Lung (tissue), 17 donors: ENCODE measurements at places on chromosomes 16 and 17. TPM values are rescaled to one million over a fixed set of nuclear protein-coding genes. Genes with fewer than 3 reads are reported as not detected.

Gene CES5A
- polyA plus RNA-seq, result not detected

Gene HAS3
- 5.1 TPM for polyA plus RNA-seq

Gene TM4SF5
- not detected for polyA plus RNA-seq

Gene TBC1D3I
- 0.39 TPM for polyA plus RNA-seq

DNA sequence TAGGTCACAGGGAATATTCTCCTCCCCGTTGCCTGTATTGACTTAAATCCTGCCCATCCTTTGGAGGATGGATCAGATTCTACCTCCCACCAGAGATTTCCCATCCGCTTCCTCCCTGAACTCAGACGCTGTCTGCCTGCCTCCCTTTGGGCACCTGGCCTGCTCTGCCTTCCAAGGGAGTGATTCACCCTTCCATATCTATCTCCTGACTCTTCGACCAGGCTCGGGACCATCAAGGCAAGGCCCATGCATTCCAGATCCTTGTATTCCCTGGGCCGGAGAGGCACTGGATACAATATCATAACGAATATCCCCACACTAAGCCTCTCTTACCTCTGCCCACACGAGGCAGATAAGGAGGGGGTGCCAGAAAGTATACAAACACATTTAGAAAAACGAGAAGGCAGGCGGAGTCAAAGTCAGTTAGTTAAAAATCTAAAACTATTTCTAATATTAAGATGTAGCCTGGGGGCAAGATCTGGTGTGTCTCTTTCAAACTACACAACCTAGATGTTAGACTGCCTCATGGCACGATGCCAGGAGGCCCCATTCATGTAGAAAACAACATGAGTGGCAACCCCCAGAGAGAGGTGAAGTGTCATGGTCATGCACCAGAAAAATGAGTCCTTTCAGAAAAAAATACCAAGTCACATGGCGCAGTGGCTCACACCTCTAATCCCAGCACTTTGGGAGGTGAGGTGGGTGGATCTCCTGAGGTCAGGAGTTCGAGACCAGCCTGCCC, 9.2 kb downstream of the PMP22 start:
- H3K36me3 ChIP-seq, result peaks cover 30% of the 10 kb centered on the region
- H3K27ac ChIP-seq, result peak overlapping the region; percentile 57
- DNase-seq, result no peak
- no peaks in the 10 kb centered on the region for H3K27me3 ChIP-seq
- peaks cover 8% of the 10 kb centered on the region for H3K4me1 ChIP-seq

DNA sequence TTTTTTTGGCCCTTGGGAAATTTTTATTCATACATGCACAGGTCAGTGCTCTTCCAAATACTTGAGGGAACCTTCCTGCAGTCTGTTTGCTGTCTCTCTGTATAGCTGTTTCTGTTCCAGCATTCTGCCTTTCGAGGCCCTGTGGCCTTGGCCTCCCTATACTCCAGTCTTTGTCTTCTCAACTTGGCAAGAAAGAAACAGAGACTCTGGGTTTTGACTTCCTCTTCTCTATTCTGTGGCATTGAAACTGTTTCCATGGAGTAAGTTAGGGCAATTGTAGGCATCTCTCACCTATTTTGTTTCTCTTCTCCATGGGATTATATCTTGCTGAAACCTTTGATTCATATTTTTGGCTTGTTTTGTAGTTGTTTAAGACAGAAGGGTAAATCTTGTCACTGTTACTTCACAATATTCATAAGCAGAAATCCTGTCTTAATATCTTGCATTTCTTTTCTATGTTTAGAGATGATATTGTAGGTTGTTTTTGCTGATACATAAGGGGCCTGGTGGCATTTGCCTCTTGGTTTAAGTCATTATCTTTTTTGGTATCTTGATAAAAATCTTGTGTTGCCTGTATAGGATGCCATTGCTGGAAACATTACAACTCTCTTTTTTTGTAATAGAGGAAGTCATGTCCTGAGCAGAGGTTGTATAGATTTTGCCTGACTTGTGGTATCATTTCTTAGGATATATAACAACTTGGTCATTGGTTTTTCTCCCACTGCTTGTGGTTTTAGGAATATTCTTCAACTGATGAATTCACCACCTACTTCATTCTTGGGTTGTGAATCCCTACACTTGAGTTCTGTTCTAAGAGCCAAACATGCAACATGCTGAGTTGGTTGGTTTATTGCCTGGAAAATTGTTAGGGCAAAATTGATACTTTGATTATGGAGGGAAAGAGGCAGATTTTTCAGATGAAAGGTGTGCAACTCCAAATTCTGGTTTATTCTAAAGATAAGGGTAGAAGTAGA, 168.6 kb downstream of the FTO start:
- H3K4me1 ChIP-seq, result no peaks in the 10 kb centered on the region
- DNase-seq, result no peak
- no peak overlapping the region for H3K4me3 ChIP-seq
- H3K36me3 ChIP-seq, result peaks cover 1% of the 10 kb centered on the region
- no peak overlapping the region for H3K27ac ChIP-seq
- no peaks in the 10 kb centered on the region for H3K27me3 ChIP-seq

DNA sequence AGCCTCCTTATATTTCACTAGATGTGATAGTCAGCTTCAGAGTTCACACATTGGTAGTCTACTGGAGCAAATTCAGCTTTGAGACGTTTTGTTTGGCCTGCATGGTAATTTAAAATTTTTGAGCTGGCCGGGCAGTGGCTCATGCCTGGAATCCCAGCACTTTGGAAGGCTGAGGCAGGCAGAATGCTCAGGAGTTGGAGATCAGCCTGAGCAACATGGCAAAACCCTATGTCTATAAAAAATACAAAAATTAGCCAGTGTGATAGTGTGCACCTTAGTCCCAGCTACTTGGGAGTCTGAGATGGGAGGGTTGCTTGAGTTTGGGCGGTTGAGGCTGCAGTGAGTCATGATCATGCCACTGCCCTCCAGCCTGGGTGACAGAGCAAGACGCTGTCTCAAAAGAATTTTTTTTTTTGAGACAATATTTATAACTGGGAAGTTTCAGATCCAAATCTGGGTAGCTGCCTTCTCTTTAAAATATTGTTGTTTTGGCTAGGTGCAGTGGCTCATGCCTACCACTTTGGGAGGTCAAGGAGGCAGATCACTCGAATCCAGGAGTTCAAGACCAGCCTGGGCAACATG, 4.8 kb upstream of the BLMH start:
- no peaks in the 10 kb centered on the region for H3K4me1 ChIP-seq
- DNase-seq, result no peak
- no peaks in the 10 kb centered on the region for H3K27me3 ChIP-seq
- no peaks in the 10 kb centered on the region for H3K36me3 ChIP-seq
- no peak overlapping the region for H3K4me3 ChIP-seq

- no peak for DNase-seq
- H3K27me3 ChIP-seq, result no peaks in the 10 kb centered on the region
- H3K4me3 ChIP-seq, result no peak overlapping the region
- H3K27ac ChIP-seq, result no peak overlapping the region
- H3K4me1 ChIP-seq, result peaks cover 33% of the 10 kb centered on the region
Measured at GRCh38 chr17:2140683-2141082, 85.8 kb downstream of the HIC1 start.

GRCh38 chr17:45852535-45853297, 8.0 kb downstream of the SPPL2C start:
- peak; percentile 71 for DNase-seq
- H3K36me3 ChIP-seq, result no peaks in the 10 kb centered on the region
- H3K27me3 ChIP-seq, result peaks cover 4% of the 10 kb centered on the region
- no peak overlapping the region for H3K27ac ChIP-seq

DNA sequence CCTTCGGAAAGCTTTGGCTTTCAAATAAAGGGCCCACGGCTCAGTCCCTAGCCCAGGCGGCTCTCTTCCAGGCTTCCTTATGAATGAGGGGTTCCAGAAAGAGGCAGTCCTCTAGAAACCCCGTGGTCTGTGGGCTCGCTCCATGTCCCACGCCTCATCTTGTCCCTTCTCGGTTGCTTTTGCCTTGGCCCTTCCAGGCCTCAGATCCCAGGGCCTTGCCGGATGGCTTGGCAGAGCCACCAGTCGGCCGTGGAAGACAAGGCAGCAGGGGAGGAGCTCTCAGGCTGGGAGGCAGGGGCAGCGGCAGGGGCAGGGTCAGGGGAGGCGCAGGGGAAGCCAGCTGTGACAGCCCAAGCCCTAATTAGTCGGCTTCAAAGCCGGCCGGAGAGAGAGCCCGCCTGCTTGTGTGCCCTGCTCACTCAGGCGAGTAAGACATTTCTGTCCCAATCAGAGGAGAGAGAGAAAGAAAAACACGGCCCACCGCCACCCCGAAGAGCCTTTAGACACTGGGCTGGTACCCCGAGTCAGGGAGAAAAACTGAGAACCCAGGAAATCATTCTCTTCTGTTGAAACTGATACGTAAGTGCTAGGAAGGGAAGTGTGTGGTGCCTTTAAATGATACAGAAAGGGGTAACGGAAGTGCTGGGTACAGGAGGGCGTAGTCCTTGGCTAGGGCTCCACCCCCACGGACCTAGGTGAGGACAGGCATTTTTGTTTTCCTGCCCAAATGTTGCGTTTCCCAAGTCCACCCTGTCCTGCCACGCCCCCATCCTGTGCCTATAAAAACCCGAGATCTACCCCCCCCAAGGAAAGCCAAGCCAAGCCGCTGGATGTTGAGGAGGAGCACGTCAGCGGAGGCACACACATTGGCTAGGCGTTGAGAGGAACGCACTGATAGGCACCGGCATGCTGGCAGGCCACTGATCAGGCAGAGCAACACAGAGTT, 27.8 kb upstream of the MEIOC start:
- no peak overlapping the region for H3K4me3 ChIP-seq
- H3K27me3 ChIP-seq, result no peaks in the 10 kb centered on the region
- H3K36me3 ChIP-seq, result no peaks in the 10 kb centered on the region
- H3K27ac ChIP-seq, result peak overlapping the region; percentile 56
- peak; percentile 86 for DNase-seq
- H3K4me1 ChIP-seq, result no peaks in the 10 kb centered on the region

DNA sequence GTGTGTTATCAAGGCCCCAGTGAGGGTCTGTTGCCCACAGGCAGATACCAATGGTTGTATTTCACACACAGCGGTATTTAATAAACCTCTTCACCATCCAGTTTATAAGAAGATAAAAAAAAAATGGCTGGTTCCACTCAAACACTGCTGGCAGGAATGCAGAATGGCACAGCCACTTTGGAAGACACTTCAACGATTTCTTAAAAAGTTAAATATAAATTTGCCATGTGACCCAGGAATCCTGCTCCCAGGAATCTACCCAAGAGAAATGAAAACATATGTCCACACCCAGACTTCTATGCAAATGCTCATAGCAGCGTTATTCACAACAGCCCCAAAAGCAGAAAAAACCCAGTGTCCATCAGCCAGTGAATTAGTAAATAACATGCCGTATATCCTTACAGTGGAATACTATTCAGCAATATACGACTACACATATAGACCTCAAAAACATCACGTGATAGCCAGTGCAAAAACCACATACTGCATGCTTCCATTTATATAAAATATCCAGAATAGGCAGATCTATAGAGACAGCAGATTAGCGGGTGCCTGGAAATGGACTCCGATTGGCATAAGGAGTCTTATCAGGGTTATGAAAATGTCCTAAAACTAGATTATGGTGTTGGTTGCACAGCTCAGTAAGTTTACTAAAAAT, 38.7 kb downstream of the XYLT1 start:
- H3K36me3 ChIP-seq, result no peaks in the 10 kb centered on the region
- no peaks in the 10 kb centered on the region for H3K4me1 ChIP-seq
- no peak overlapping the region for H3K4me3 ChIP-seq
- H3K27ac ChIP-seq, result no peak overlapping the region

GRCh38 chr17:19900809-19901208, 33.1 kb upstream of the ULK2 start:
- H3K27me3 ChIP-seq, result no peaks in the 10 kb centered on the region
- no peaks in the 10 kb centered on the region for H3K4me1 ChIP-seq
- no peak overlapping the region for H3K27ac ChIP-seq
- H3K36me3 ChIP-seq, result peaks cover 13% of the 10 kb centered on the region
- no peak for DNase-seq

GRCh38 chr17:59257101-59257500, 36.8 kb downstream of the GDPD1 start:
- H3K27me3 ChIP-seq, result no peaks in the 10 kb centered on the region
- H3K36me3 ChIP-seq, result no peaks in the 10 kb centered on the region

DNA sequence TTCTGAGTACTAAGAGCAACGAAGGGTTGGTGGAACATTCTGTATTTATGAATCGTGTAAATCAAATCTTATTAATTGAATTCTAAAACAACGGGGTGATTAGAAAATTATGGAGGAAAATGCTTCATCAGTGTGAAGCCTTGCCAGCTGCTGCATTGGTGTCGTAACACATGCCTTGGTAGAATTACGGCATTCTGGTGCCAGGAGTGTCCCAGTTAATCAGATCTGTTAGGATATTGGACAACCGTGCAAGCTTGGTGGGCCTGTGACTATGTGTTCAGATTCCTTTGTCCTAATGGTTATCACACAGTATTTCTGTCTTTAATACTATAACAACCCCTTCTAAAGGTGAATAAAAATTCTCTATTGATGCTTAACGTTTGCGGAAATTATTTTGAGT, 44.2 kb upstream of the TANC2 start:
- H3K27me3 ChIP-seq, result no peaks in the 10 kb centered on the region
- no peak overlapping the region for H3K4me3 ChIP-seq
- H3K36me3 ChIP-seq, result no peaks in the 10 kb centered on the region
- H3K4me1 ChIP-seq, result peaks cover 5% of the 10 kb centered on the region

GRCh38 chr17:68458260-68459036, 1.2 kb upstream of the WIPI1 start:
- no peaks in the 10 kb centered on the region for H3K36me3 ChIP-seq
- no peak overlapping the region for H3K4me3 ChIP-seq
- no peaks in the 10 kb centered on the region for H3K27me3 ChIP-seq
- no peak for DNase-seq
- peak overlapping the region; percentile 86 for H3K27ac ChIP-seq
- H3K4me1 ChIP-seq, result peaks cover 3% of the 10 kb centered on the region

GRCh38 chr16:50525716-50526115, 22.5 kb upstream of the NKD1 start:
- H3K4me1 ChIP-seq, result no peaks in the 10 kb centered on the region
- H3K27ac ChIP-seq, result no peak overlapping the region
- no peaks in the 10 kb centered on the region for H3K36me3 ChIP-seq

GRCh38 chr16:12480286-12480685, 323.4 kb downstream of the CPPED1 start:
- no peak for DNase-seq
- no peaks in the 10 kb centered on the region for H3K36me3 ChIP-seq
- no peaks in the 10 kb centered on the region for H3K4me1 ChIP-seq
- H3K27ac ChIP-seq, result no peak overlapping the region
- no peaks in the 10 kb centered on the region for H3K27me3 ChIP-seq
